ENCODE measurements at places on chromosomes 2 and 18. TPM values are rescaled to one million over a fixed set of nuclear protein-coding genes. Genes with fewer than 3 reads are reported as not detected.

DNA sequence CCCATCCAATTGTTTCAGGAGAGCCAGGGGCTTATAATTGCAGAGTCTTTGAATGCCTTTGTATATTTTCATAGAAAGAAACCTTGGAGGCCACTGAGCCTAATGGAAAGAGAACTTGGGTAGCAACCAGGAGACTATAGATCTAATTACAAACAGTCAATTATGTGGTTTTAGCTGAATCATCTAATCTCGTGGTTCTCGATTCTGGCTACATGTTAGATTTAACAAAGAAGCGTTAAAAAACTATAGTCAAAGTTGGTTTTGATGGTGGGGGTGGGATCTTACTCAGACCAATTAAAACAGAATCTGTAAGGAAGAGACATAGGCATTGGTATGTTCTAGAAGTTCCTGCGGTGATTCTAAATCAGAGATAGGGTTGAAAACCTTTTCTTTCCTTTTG lies 344.1 kb downstream of the CNTNAP5 start:
- no peak overlapping the region for H3K4me3 ChIP-seq
- no peak for DNase-seq
- H3K27me3 ChIP-seq: no peaks in the 10 kb centered on the region
- H3K4me1 ChIP-seq: no peaks in the 10 kb centered on the region
- no peak overlapping the region for H3K27ac ChIP-seq

DNA sequence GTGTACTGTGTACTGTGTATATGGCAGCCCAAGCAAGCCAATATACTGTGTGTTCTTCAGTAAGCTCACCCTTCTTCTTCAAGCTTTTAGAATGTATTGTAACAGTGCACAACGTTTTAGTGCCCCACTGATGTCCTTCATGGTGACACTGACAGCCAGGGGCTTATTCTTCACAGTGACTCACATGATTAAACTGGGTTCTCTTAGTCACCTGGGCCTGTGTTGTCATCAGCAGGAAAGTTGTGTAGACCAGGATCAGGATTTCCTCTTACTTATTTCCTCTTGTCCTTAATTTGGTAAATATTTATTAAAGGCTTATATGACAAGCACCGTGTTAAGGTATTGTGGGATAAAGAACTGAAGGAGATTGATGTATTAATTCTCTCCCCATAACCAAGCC lies 67.9 kb upstream of the THOC1 start:
- no peaks in the 10 kb centered on the region for H3K27me3 ChIP-seq
- no peak overlapping the region for H3K4me3 ChIP-seq
- H3K36me3 ChIP-seq: no peaks in the 10 kb centered on the region
- no peak overlapping the region for H3K27ac ChIP-seq

DNA sequence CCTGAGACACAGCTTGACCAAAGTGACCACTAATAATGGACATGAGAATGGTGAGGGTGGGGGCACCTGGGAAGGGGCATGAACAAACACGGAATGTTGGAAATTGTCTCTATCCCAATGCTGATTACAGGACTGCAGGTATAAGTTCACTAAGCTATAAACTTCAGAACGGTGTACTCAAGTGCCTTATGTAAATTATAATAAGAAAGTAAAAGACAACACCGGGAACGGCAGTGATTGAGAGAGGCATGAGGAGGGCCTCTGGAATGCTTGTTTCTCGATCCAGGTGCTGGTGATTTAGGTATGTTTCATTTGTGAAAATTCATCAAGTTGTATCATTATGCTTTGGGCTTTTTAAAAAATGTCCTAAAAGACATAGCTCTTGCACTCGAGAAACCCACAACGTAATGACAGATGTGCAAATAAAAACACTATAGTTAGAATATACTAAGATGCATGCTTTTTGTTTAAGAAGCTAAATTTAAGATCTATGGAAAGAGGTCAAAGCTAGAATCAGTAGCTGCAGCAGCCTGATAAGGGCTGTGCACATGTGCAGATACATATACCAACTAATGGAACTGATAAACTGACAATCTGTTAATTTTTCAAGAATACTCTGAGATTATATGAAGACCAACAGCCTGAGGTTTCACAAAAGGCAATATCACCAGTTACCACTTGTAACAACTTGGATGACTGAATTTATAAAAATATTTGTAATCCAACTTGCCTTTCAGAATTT lies 7.6 kb downstream of the HIBCH start:
- peaks cover 4% of the 10 kb centered on the region for H3K36me3 ChIP-seq
- H3K27ac ChIP-seq: no peak overlapping the region
- no peaks in the 10 kb centered on the region for H3K27me3 ChIP-seq
- H3K4me3 ChIP-seq: no peak overlapping the region
- no peaks in the 10 kb centered on the region for H3K4me1 ChIP-seq

DNA sequence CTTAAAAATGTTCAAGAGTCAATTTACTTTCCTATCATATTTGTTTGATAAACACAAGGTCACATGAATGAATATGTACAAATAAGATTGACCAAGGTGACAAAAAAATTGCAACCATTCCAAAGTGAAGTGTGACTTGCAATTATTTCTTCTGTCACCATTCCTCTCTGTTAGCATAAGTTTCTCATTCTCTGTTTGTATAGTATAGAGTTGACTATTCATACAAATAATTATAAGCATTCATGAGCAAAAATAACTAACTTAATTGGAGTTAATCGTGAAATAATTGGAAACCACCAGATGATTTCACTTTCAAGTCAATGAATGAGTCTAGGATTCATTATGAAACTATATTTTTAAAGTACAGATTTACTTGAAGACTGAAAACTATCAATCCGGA lies 42.1 kb downstream of the PGAP1 start:
- no peak overlapping the region for H3K27ac ChIP-seq
- H3K4me1 ChIP-seq: no peaks in the 10 kb centered on the region
- DNase-seq: no peak
- H3K4me3 ChIP-seq: no peak overlapping the region
- peaks cover 2% of the 10 kb centered on the region for H3K36me3 ChIP-seq

- H3K27me3 ChIP-seq: no peaks in the 10 kb centered on the region
- no peaks in the 10 kb centered on the region for H3K4me1 ChIP-seq
- no peak for DNase-seq
- H3K4me3 ChIP-seq: no peak overlapping the region
- H3K36me3 ChIP-seq: no peaks in the 10 kb centered on the region
- H3K27ac ChIP-seq: no peak overlapping the region
Observed at GRCh38 chr2:171412571-171413175, 21.1 kb downstream of the METTL8 start.

GRCh38 chr2:24210723-24211122 lies 35.9 kb downstream of the FAM228A start:
- H3K27ac ChIP-seq: no peak overlapping the region
- no peaks in the 10 kb centered on the region for H3K4me1 ChIP-seq

GRCh38 chr2:191217580-191217979 lies 27.6 kb upstream of the MYO1B start:
- no peaks in the 10 kb centered on the region for H3K36me3 ChIP-seq
- H3K27me3 ChIP-seq: no peaks in the 10 kb centered on the region

- H3K27ac ChIP-seq: no peak overlapping the region
- no peak for DNase-seq
- no peak overlapping the region for H3K4me3 ChIP-seq
- H3K27me3 ChIP-seq: no peaks in the 10 kb centered on the region
- H3K4me1 ChIP-seq: no peaks in the 10 kb centered on the region
- H3K36me3 ChIP-seq: no peaks in the 10 kb centered on the region
Observed at GRCh38 chr18:44119607-44120006, 561.1 kb upstream of the SETBP1 start.

DNA sequence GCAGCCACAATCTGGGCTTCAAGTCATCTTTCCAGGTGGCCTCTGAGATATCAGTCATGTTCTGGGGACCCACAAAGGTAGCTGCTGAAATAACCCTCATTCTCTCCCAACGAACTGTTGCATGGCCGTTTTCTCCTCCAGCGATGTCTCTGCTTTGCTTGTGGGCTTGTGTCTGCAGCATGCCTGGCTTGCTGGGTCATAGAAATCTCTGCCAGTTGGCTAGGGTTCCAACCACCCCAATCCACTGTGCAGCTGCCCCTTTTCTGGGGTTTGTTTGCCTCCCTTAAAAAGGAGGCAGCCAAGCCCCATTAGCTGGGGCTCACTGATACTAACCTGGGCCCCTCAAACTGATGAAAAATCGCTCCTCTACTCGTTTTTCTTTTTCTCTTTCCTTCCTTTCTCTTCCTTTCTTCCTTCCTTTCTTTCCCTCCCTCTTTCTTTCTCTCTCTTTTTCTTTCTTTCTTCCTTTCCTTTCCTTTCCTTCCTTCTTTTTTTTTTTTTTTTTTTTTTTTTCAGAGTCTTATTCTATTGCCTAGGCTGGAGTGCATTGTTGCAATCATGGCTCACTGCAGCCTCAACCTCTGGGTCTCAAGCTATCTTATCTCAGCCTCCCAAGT lies 680.0 kb downstream of the EPHA4 start:
- no peak overlapping the region for H3K4me3 ChIP-seq
- no peak for DNase-seq
- no peaks in the 10 kb centered on the region for H3K27me3 ChIP-seq
- H3K36me3 ChIP-seq: no peaks in the 10 kb centered on the region

- H3K27me3 ChIP-seq: no peaks in the 10 kb centered on the region
- no peak overlapping the region for H3K4me3 ChIP-seq
- H3K4me1 ChIP-seq: no peaks in the 10 kb centered on the region
- H3K36me3 ChIP-seq: no peaks in the 10 kb centered on the region
- no peak overlapping the region for H3K27ac ChIP-seq
- DNase-seq: no peak
Observed at GRCh38 chr2:28287256-28287915, 105.3 kb upstream of the FOSL2 start.

DNA sequence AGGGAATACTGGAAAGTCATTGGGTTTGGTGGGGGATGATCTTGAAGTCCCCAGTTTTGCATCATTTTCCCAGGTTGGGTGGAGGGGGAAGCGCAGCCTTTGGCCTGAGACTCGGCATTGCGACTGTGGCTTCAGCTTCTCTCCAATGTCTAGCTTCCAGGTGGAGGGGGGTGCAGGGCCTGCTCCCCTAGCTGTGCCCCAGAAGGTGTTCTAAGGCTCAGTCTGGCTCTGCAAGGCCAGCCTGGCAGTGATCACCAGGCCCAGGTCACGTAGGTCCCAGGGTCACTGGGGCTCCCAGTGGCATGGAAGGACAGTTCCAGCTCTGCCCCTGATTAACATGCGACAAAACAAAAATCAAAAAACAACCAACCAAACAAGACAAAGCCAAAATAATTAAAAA lies 56.9 kb upstream of the HAAO start:
- no peak for DNase-seq
- no peaks in the 10 kb centered on the region for H3K36me3 ChIP-seq

- H3K36me3 ChIP-seq: no peaks in the 10 kb centered on the region
- H3K4me3 ChIP-seq: no peak overlapping the region
- H3K27ac ChIP-seq: no peak overlapping the region
- no peaks in the 10 kb centered on the region for H3K27me3 ChIP-seq
Observed at GRCh38 chr2:6828299-6828584, 37.5 kb downstream of the CMPK2 start.

DNA sequence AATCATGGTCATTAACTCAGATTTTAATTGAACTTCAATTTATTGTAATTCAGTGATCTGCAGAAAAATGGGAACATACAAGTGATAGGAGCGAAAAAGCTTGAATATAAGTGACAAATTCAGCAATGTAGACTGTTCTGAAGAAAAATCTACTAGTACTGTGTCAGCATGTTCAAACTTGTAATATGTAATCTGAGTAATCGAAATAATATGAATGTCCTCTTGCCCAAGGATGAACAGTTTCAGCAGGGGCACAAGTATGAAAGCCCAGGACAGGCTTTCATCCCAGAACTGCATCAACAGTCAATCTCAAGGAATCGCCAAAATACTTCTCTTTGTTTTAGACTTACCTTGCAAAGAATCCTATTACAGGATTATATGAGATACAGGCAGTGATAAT lies 1110.5 kb downstream of the LRP1B start:
- H3K27ac ChIP-seq: no peak overlapping the region
- no peak overlapping the region for H3K4me3 ChIP-seq
- no peaks in the 10 kb centered on the region for H3K27me3 ChIP-seq
- no peaks in the 10 kb centered on the region for H3K4me1 ChIP-seq
- no peak for DNase-seq
- H3K36me3 ChIP-seq: no peaks in the 10 kb centered on the region

- H3K27me3 ChIP-seq: no peaks in the 10 kb centered on the region
- H3K4me3 ChIP-seq: no peak overlapping the region
- DNase-seq: no peak
- H3K4me1 ChIP-seq: no peaks in the 10 kb centered on the region
Observed at GRCh38 chr2:20617081-20617575, 33.8 kb downstream of the HS1BP3 start.

The GALR1 gene
- polyA plus RNA-seq: 0.02 TPM

The MC5R gene
- polyA plus RNA-seq: 0.27 TPM

The CACNB4 gene
- polyA plus RNA-seq: 3.0 TPM

The ABCA12 gene
- 0.18 TPM for polyA plus RNA-seq

The DYSF gene
- polyA plus RNA-seq: 5.8 TPM

All from thymus (tissue), 14 donors.